ENCODE measurements at places on chromosomes 16 and 17.

DNA sequence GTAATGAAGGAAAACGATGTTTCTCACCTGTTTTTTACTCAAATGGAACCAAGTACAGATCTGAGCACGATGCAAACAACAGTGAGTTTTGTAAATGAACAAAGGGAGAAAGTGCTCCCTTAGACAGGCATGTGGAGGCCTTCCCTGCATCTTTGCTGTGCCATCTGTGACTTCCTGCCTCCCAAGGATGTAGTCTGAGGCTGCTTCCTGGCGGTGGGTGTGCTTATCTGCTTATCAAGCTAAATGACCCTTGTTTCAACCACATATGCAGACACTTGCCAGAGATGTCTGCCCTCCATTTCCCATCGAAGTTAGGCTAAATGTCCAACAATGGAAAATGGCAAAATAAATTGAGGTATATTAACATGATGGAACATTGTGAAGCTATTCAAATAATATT is 34.6 kb downstream of the RGS9 start:
- no peak for DNase-seq

DNA sequence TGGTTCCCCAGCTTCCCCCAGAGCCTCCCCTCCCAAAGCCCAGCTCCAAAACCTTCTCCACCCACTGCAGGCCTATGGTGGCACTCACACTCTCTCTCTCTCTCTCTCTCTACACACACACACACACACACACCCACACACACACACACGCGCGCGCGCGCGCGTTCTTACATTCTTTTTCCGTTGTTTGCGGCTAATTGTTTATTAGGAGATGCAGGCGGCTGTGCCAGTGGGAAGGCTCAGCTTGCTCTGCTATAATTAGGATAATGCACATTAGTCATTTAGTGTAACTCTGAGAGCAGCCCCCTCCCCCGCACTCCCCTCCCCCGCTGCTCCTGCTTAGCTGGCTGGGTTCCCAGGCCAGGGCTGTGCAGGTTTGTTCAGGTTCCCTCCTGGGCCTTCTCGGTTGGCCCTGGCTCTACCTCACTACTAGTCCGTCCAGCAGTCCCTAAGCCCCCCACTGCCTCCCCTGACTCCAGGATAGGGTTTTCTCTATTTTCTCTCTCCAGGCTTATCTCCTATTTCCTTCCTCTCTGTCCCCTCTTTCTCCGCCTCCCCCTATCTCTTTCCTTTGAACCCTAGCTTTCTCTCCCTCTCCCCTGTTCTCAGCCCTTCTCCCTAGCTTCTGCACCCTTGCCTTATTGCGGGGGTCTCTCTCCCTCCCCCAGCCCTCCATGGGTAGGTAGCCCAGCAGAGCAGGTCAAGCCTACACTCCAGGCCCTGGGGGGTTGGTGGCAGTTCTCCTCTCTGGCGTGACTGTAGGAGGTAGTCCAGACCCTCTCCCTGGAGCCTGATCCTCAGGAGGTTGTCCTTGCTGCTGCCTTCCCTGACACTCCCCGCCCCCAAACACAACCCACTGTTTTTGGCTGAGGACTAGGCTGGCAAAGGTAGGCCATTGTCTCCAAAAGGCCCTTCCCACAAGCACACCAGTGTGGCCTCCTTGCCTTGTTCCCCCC is 34.0 kb downstream of the TMEM132E start:
- no peak for DNase-seq

GRCh38 chr16:74183601-74184360 is 112.8 kb upstream of the PSMD7 start:
- DNase-seq = no peak

DNA sequence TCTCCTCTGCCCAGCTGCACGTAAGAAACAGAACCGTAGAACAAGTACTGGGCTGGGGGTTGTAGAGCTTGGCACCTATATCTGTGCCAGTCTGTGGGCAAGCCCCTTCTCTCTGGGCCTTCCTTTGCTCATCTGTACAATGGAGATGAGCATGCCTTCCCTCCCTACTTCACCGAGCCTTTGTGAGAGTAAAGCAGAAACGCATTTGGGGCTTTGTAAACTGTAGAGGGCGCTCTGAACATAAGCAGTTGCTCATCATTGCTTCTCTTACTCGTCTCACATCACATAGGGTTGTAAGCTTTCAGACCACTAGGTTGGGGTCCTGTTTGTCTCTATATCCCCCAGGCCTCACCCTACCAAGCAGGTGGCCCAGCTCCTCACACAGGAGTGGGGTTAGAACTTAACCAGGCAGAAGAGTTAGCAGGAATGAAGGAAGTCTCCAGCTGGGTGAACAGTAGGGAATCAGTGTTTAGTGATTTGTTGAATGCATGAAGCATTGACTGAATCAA is 15.1 kb downstream of the SAMD14 start:
- peak; percentile 20 for DNase-seq

DNA sequence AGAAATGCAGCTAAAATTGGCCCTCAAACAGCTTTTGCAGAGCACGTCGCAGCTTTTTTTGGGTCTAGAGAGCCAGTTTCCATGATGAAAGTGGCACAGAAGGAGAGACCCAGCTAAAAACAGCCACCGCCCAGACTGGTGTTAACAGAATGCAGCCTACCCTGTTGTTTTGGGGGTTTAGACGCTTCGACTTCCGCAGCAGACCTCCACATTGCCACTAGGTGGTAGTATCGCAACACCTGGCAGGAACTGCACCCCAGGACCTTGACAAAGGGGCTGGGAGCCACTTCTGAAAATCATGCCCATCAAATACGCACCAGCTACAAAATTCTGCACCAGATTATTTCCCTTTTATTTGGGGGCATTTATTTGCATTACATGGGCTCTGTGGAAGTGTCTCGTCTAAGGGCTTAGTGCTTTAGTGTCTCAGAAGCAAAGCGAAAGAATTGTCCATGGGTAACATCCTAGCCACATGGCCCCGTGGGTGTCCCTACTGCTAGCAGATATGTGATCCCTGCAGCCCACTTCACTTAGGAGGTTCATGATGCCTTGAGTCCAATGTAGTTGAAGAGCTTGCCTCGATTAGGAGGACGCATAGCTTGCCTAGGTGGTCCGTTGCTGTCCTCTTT is 167.1 kb downstream of the HAPSTR1 start:
- no peak for DNase-seq

DNA sequence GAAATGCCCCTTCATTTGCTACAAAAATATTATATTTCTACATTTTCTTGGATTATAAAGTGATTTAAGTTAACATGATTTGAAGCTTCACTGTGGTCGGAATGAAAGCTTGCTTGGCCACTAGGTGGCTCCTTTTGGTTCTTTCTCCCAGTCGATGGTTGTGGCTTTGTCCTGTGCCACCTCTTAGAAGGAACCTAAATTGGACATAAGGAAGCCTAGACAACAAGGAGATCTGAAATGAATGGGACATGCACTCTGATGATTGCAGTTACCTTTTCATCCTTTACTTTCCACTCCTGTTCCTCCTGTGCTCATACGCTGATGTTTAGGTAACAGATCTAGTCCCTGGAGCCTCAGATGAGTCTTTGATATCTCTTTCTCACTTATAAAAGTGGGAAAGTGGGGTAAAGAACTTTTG is 39.2 kb downstream of the FTO start:
- DNase-seq = no peak

DNA sequence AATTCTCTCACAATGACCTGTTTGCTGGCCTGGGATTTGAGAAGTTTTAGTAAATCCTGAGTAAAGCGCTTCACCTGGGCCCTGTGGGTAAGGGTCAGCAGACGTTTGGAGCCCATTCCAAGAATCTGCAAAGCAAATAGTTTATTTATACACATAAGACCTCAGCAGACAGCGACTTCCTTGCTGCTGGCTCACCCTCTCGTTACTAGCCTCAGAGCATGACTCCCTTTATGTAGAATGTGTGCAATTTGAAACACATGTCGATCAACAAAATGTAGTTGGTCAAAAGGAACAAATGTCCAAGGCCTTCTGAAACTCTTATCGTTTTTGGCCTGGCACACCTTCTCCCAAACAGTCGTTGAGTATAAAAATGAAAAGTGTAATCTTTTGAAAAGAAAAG is 31.3 kb downstream of the MARF1 start:
- DNase-seq = no peak

DNA sequence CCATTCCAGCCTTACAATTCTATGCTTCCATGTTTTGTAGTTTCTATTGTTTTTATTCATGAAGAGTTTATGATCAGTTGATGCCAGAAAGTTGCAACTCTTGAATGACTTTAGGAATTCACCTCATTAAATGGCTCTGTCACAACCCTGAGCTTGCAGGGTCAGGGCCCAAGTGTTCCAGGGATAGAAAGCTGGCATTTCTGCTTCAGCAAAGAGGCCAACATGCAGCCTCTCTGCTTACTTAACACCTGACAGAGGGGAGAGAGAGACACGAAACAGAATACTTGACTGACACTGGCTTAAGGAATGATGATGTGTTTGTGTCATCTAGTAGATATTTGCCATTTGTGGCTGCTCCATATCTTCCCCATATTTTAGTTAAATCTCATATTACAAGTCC is 328.1 kb downstream of the CA10 start:
- no peak for DNase-seq

- DNase-seq = no peak
These were observed 1.5 kb upstream of the NPTX1 start for GRCh38 chr17:80477647-80478478.

DNA sequence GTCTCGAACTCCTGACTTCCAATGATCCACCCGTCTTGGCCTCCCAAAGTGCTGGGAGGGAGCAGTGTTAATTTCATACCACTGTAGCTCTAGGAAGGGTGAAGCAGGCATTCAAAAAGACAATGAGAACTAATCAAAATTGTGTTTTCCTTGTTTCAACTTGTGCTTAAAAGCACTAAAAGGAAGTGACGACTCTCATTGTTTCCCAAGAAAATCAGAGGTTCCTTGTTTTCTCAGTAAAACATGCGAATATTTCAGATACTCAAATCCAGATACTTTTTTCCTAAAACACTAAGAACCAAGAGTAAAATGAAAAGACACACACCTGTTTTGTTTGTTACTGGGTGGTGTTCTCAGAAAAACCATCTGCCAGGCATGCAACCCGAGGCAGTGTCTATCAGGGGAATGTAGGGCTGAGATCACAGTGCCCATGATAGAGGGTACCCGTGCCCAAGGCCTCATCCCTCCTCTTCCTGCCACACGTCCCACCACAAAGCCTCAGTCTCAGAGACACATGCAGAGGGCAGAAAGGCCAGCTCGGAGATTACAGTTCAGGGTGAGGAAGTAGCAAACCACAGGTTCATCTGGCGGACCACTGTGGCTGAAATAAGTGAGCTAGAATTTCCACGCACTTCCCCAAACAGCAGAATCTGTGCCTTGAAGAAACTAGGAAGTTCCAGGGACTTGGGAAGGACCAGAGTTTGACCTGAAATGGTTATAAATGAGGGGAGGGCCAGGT is 33.7 kb downstream of the GINS3 start:
- DNase-seq = no peak

GRCh38 chr17:68794636-68795434 is 160.4 kb downstream of the ABCA8 start:
- no peak for DNase-seq

DNA sequence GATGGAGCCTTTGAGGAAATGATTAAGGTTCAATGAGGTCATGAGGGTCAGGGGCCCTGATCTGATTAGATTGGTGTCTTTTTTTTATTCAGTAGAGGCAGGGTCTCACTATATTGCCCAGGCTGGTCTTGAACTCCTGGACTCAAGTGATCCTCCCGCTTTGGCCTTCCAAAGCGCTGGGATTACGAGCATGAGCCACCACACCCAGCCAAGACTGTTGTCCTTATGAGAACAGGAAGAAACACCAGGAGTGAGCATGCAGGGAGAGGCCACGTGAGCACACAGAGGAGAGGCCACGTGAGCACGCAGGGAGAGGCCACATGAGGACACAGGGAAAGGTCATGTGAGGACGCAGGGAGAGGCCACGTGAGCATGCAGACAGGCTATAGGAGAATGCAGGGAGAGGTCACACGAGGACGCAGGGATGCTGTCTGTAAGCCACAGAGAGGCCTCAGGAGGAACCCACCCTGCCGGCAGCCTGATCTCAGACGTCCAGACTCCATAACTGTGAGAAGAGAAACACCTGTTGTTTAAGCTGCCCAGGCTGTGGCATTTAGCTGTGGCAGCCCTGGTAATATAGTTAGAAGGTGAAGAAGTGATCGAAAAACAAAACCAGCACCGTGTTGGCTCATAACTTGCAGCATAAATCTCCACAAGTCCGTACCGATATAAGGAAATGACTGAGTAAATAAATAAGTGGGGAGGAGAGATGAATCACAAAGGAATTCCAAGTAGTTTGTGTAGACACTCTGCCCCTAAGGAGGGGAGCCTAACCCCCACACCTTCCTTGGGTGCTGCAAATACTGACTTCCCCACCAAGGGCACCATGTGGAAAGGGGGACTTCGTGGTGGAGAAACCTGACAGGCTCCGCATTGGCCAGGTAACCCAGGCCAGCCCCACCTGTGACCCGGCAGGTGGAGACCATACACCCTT is 14.6 kb upstream of the CSNK1D start:
- no peak for DNase-seq

DNA sequence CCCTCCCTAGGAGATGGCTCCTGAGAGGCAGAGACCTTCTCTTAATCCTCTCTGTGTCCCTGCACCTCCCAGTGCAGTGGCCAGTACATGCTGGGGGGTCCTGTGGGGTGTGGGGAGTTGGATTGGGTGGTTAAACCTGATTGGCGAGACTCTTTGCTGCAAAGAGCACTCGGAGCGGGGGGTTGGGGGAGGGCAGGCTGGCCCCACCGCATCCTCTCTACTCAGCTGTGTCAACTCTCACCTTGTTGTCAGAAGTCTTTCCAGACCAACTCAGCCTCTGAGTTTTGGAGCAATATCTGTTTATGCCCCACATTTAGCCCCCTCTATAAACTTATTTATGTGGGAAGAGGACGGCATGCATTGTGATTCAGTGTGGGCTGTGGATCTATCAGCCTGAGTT is 40.0 kb downstream of the SMARCE1 start:
- no peak for DNase-seq

DNA sequence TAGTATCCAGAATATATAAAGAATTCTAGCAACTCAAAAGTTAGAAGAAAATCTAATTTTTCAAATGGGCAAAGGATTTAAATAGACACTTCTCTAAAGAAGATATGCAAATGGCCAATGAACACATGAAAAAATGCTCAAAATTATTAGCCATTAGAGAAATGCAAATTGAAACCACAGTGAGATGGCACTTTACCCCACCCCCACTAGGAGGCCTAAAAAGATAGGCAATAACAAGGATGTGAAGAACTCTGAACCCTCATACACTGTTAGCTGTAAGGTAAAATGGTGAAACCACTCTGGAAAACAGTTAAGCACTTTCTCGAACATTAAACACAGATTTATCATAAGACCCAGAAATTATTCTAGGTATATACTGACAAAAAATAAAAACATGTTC is 71.4 kb upstream of the IRX6 start:
- no peak for DNase-seq

GRCh38 chr16:8869212-8869987 is 594 bp upstream of the CARHSP1 start:
- no peak for DNase-seq

- DNase-seq = no peak
These were observed 5.1 kb upstream of the KLHL36 start for GRCh38 chr16:84643180-84643583.
